NCI-H510A (cell line): ENCODE measurements at places on chromosomes 12 and 14.

DNA sequence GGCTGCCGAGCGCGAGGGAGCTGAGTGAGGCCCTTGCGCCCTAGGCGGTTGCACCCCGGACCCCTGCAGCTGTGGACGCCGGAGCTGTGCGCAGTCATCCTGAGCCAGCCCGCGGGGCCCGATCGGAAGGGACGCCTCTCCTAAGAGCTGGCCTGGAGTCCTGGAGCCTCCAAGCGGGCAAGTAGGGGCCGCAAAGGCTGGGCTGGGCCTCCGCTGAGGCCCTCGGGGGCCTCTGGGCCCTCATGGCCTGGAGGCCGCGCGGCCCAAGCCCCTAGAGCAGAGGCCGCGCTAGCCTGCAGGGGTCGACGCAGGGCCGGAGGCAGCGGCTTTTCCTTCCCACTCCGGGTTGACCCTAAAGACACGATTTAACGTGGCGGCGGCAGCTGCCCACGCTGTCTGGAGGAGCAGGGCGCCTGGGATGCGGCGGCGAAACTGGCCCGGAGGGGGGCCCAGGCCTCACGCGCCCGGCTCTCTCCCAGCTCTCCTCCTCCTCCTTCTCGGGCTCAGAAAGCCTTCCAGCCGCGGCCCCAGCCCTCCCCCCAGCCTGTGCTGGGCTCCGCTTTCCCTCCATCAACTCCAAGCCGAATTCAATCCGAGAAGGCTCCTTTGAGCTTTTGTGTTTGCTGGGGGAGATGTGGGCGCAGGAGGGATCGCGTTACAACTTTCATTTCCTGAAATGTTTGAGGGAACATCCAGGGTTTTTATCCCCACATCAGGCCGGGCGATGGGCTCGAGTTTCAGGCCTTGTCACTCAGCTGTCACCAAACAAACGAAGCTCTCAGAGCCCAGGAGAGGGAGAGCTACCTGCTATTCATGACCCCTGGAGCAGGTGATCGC lies 11.6 kb downstream of the SIX1 start:
- peak; percentile 83 for DNase-seq

- no peak for DNase-seq
Measured at GRCh38 chr14:21964180-21964579, 290.6 kb upstream of the OR4E1 start.

DNA sequence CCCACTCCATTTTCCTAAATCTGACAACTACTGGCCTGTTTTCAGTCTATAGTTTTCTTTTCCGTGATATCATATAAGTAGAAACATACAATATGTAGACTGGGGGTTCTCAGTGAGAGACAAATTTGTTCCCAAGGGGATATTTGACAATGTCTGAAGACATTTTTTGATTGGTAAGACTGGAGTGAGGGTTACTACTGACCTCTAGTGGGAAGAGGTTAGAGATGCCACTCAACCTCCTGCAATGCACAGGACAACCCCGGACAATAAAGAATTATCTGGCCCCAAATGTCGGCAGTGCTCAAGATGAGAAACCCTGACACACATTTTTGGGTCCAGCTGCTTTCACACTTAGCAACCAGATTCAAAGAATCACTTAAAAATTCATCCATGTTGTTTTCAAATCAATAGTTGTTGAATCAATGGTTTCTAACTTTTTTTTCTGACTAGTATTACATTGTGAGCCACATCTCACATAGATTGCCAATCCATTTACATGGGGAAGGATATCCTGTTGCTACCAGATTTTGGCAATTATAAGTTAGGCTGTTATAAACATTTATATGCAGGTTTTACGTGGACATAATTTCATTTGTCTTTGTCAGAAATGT lies 307.1 kb downstream of the RPL10L start:
- DNase-seq: no peak

DNA sequence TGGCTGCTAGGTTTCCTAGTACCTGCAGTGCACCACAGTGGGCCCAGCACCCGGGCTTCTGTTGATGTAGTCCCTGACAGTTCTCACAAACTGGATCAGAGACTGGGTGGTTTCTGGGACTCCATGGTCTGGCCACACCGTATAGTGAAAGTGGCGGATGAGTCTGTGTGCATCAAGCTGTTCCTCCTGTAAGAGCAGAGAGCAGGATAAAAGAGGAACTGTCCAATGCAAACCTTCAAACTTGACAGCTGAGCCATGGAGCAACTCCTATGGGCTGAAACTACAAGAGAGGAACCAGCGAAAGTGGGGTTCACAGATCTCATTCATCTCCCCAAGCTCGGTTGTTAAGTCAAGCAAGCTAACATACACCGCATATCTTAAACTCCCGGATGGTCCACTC lies 102.8 kb downstream of the PTPRB start:
- DNase-seq: no peak

GRCh38 chr12:113456761-113457160 lies 14.9 kb downstream of the LHX5 start:
- DNase-seq: peak; percentile 45

GRCh38 chr12:117127933-117128823 lies 29.0 kb upstream of the TESC start:
- DNase-seq: no peak

- DNase-seq: no peak
Measured at GRCh38 chr14:52824462-52824861, 33.1 kb upstream of the GNPNAT1 start.

GRCh38 chr12:85457016-85457415 lies 177.0 kb downstream of the ALX1 start:
- DNase-seq: no peak

- no peak for DNase-seq
Measured at GRCh38 chr14:75277815-75278421, 710 bp upstream of the FOS start.

DNA sequence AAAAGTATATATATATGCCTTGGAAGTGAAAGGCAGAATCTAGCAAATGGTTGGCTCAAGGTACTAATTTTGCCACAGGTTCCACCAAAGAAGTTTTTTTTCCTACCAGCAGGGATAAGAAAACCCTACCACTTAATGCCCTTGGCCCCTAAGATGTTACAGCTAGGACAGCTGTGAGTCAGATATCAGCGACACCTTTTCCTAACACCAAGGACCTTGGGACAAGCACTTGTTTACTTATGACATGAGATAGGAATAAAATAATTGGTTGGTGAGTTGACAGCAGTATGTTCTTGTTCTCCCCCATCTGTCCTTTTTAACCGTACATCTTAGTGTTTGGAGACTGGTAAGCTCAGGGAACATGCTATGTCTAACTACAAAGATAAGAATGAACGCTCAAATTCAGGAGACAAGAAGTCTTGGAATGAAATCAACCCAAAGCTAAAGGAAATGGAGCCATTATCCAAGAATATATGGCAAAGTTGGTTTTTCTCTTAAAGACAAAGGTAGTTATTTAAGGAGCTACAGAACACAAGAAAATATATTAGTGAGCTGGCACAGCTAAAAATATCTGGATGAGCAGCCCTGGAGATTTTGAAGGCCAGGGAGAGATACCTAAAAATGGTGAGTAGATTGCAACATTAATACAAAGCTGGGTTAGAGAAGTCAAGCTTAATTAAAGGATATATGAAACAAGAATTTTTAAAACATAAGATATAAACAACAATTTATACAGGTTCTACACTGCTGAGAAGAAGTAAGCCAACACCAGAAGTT lies 126.8 kb downstream of the TMTC1 start:
- no peak for DNase-seq

DNA sequence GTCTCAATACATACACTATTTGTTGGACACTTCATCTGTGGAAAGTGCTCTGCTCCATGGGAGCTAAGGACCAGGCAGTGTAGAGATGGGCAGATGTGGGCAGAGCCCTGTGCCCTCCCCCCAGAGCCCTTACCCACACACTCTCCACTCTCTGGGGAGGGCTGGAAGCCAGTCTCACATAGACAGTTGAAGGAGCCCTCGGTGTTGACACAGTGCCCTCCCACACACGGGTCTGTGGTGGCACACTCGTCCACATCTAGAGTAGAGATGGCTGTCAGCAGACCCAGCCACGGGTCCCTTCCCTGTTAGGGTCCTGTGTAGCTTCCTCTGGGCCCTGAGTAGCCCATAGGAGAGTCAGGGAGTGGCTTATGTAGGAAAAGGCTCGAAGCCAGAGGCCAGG lies 14.3 kb downstream of the ISCA2 start:
- no peak for DNase-seq

DNA sequence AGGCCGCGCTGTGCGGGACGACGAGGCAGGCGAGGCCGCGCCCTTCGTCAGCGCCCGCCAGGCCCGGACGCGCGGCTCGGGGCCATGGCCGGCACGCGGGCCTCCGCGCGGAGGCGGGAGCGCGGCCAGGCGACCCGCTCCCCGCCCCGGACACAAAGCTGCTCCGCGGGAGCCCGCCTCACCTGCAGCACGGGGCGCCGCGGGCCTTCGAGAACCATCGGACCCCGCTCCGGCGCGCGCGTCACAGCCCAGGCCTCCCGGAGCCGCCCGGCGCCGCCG lies 342 bp downstream of the DICER1 start:
- no peak for DNase-seq

DNA sequence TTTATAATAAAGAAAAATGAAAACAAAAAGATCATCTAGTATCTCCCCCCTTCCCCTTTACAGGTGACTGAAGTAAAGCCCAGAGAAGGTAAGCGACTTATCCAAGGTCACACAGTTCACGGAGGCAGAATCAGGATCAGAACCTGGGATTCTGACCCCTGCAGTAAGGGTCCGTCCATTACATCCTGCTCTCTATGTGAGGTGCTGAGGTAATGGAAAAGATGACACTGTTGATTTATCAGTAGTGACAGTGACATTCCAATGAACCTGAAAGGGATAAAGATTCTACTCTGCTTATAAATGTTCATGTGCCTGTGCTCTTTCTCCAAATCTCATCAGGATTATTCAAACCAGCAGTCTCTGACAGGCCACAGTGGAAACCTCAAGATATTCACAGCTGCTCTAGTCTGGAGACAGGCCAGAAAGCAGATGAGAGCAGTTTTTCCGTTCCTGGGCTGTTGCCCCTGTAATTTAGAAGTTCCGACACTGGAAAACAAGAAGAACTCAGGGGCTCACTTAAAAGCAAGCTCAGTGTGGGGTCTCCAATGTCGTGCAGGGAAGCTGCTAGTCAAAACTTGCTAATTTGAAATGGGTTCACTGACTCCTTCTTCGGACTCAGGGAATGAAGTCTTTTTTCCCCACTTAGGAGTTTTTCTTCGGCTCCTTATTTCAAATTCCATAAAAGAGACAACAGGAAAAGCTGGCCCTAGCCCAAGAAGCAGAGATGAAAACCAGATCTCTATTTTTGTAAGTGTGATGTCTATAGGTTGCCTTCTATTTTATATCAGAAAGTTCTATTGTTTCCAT lies 131.8 kb upstream of the EEA1 start:
- DNase-seq: no peak

- DNase-seq: no peak
Measured at GRCh38 chr14:61188196-61188595, 92.9 kb downstream of the TMEM30B start.

- DNase-seq: no peak
Measured at GRCh38 chr12:112175361-112176155, 50.2 kb downstream of the TRAFD1 start.

DNA sequence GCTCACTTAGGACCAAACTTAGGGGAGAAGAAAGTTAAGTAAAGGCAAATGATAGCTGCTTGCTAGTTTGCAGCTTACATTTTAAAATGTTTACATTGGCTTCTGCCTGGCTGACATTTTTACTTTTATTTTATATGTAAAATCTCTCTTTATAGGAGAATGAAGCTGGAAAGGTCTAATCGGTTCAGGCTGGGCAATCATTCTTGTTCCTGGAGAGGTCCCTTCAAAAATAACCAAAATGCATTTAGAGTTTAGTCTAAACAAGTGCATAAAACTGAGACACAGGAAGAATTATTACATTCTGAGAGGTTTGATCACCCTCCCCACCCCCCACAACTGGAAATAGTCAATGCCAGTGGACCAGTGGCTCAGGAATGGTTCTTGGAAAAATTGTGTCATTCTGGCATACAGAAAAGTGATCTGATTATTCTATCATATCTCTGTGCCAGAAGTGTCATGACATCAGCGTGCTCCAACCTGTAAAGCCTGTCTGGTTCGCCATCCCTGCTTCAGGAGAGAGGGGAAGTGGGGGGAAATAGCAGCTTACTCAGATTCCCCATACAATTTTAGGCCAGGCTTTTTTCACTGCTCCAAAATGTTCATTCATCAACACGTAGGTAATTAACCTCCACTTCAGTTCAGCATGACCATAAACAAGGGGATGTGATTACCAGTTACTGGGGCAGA lies 4.2 kb downstream of the PRICKLE1 start:
- no peak for DNase-seq

DNA sequence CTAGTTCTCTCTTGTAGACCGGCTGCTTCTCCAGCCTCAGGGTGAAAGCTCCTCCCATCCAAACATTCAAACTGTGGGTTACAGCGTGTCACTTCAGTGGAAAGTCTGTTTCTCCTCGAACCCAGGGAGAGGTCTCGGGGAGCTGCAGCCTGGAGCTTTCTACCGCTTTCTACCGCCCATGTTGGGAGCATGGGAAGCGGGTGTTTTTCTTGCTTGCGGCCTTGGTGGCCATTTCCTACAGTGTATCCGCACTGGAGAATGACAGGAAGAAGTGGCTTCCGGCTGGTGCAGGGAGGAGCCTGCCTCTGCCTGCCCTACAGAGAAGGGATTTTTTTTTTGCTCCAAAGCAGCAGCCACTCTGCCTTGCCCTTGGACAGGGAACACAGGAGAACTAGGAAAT lies 21.2 kb downstream of the ZFP36L1 start:
- no peak for DNase-seq

DNA sequence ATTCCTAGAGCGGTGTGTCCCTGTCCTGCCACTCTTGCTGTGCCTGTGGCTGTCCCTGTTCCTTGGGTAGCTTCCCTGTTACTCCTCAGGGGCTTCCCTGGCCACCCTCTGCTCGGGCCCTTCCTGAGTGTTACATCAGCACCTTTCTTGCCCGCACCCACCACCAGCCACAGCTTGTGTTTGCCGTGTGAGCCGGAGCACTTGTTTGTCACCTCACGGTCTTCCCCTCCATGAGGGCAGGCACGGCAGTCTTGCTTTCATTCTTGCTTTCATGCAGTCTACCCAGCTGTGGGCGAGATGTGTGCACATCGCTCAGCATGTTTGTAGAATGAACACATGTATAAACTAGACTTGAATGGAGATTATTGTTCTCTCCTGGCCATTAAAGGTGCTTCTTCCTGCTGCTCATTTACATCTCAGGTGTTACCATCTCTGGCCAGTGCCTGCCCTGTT lies 42.0 kb downstream of the TRAF3 start:
- peak; percentile 28 for DNase-seq

GRCh38 chr12:69243099-69244084 lies 4.0 kb downstream of the CPSF6 start:
- DNase-seq: no peak

- no peak for DNase-seq
Measured at GRCh38 chr12:126347421-126347820, 1282.2 kb downstream of the AACS start.

DNA sequence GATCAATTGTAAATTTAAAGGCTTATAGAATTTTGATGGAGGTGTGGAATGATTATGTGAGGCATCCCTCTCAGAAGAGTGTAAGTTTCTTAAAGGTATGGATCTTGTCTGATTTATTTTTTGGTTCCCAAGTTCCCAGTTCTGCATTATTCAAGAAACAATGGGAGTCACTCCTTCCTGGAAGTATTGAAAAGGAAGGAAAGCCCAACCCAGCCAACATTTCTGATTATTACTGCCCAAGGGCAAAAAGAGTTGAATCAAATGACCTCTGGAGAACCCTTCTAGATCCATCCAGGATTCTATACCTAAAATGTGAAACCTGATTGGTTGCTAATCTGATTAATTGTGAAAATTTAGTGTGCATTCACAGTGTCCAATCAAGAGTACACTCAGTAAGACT lies 166.2 kb downstream of the ANO2 start:
- no peak for DNase-seq

- DNase-seq: no peak
Measured at GRCh38 chr14:101878211-101878821, 86.1 kb upstream of the DYNC1H1 start.
